CD4-positive, alpha-beta T cell treated with Interleukin-1 beta for 1 hour (primary cell): ENCODE measurements at places on chromosomes 7 and 10.

DNA sequence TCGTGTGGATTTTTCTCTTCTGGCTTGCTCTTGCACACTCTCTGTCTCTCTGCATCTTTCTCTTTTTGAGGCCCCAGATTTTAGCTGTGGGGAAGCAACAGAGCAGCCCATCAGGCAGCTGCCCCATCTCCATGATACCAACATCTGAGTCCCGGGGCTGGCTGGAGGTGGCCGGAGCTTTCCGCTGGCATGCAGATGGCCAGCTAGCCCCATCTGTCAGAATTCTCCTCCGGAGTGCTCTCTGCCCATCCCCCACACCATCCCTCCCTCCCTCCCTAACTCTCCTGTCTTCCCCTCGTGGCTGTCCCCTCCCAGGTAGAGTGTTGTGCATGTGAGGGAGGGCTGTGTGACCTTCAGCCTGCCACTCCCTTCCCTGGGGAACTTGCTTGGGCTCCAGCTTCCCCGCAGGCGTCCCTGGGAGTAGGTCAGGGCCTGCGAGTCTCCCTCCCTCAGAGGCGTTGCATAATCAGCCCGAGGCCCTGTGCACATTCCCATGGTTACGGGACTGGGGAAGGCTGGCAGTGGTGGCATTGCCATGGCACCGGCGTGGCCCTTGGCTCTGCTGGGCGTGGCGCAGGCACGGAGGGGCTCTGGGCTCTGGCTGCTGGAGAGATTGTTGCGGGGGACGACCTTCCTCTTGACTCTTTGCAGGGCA is 24.7 kb downstream of the GHRHR start:
- DNase-seq, result no peak

DNA sequence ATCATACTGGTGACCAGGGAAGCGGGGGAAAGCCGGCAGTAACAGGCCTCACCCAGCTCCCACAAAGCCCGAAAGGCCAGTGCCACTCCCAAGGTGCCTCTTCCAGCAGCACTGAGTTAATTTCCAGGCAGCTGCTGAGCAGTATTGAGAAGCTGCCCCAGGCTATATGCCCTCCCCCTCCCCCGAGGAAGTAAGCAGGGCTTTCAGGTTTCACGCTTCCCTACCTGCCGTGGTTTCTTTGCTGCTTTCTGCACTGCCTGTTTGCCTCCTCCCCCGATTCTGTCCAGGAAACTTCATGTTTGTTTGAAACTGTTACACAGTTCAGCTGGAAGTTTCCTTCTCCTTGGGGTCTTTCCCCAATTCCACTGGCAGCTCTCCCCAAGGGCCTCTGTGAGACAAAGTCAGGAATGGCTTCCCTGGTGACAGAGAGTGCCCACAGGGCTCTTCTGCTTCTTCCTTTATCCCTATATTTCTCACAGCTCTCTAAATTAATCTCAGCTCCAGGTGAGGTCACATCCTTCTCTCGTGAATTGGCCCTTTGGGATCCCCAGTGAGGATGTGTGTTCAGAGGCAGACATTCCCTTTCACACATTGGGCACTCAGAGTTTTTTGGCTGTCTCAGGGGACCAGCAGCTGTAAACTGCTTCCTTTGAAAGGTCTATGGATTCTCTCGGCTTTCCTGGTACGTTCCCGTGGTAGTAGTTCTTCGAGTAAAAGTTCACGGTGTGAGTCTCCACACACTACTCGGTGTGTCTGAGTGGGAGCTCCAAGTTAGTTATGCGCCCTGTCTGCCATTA is 19.4 kb downstream of the C1GALT1 start:
- DNase-seq, result peak; percentile 43

DNA sequence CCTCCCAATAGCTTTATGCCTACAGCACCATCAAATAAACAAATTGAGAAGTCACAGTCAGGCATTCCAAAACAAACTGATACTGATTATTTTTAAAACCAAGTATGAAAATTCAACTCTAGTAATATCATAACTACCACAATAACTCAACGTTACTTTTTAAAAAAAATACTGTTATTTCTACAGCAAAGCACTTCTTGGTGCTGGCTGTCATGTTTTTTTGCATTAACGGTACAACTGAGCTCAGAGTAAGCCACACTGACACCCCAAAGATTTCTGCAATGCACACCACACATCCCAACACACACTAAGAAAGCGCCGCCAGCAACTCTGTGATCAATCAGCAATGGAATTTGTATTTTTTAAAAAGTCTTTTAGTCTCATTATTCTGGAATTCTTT is 113.6 kb downstream of the RNF32 start:
- DNase-seq, result no peak

- DNase-seq, result no peak
Measured at GRCh38 chr7:44706788-44707557, 41.7 kb upstream of the ZMIZ2 start.

- no peak for DNase-seq
Measured at GRCh38 chr7:125126376-125126775, 196.8 kb upstream of the POT1 start.
